ENCODE measurements at places on chromosomes 6 and 20.

DNA sequence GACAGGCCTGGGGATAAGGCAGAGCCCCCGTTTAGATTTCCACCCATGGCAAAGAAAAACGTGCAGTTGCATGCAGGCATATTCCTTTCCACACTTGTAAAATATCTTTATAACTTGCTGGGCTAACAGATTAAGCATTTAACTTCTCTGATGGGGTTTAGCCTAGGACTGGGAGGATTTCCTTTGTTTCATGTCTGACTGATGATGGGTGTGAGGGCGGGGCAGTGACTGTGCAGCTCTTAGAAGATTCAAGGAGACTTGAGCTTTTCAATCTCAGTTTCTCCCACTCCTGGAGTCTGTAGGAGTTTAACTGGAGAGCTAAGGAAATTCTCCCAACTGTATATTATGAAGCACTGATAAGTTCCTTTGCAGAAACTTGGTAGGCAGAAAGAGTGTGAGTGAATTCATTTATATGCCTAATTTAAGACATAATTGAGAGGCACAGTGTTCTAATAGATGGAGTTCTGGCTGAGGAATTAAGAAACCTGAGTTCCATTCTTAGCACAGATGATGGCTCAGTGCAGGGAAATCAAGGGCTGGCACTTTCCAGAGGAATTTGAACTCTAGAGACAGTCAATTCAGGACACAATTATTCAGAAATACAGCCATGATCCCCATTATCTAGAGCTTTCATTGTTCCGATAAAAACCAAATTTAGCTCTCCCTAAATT lies 214.6 kb upstream of the CNR1 start:
- no peak for DNase-seq

- no peak for DNase-seq
These were observed 12.4 kb downstream of the PKIG start for GRCh38 chr20:44594730-44595129.

GRCh38 chr6:139648430-139649000 lies 274.1 kb upstream of the CITED2 start:
- DNase-seq: no peak

DNA sequence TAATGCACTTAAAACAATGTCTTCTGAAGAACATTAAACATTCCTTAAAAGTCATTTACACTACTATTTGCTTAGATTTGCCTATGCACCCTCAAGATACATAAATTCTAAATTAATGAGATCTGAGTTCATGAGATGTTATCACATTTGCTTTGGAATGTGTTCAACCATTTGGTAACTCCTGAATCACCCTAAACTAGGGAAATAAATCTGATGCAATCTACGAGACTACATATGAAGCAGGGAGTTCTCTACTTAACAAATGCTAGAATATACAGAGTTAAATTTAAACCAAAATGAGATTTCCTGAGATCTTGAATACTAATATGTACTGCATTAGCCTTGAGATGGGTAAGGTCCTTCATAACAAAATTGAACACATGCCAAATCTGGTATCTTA lies 170.1 kb downstream of the CLIC5 start:
- DNase-seq: no peak

DNA sequence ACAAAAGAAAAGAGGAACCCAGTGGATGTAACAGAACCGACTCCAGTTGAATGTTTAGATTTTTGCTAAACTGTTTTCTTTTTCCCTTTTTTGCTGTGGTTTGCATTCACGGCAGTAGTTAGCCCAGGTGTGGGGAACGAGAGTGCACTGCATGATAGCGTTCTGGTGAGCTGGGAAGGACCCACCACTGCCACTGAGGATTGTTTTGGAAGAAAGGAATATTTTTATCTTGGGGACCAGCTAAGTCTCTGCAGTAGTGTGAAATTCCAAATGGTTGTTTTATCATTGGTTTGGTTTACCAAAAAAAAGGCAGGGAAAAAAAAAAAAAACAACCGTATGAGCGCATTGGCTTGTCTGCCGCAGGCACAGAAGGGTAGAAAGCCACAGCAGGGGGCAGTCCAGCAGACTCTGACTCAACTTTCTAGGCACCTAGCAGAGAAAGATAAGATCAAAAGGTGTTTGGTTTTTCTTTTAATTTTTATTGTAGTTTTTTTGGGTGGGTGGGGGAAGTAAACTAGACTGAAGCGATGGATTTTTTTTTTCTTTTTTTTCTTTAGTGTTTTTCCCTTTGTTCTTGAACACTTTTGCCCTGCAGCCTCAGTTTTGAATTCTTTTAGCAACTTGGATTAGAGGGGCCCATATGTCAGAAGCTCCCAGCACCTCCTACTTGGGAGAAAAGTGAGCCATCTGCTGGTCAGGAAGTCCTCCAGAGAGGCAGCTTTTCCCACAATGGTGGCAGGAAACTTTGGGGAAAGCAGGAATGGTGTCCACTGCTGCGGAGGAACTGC lies 13.5 kb upstream of the RAB5IF start:
- no peak for DNase-seq

- no peak for DNase-seq
These were observed at the start of gene PTCHD4 for GRCh38 chr6:48111143-48111506. PTCHD4 (minus strand) TSS chr6:48111197; CDS start chr6:48068957, 42,240 bp downstream.

DNA sequence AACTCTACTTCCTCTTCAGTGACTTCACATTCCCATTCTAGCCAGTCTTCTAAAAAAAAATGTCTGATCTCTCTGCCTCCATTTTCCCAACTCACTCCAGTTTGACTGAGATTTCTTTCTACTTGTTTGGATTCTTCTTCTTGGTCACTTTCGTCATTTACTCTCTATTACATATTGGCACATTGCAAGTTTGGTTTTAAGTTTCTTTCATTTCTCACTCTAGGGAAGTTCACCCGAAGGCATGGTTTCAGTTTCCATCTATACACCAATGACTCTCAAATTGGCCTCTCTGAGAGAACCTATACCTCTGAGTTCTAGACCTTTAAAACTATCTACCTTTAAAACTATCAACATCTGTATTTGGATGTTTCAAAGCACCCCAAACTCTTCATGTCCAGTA lies 51.3 kb downstream of the CD109 start:
- no peak for DNase-seq

- DNase-seq: no peak
These were observed 20.8 kb downstream of the CRISP2 start for GRCh38 chr6:49692534-49692933.

GRCh38 chr6:119610265-119610664 lies 260.7 kb upstream of the MAN1A1 start:
- DNase-seq: no peak

DNA sequence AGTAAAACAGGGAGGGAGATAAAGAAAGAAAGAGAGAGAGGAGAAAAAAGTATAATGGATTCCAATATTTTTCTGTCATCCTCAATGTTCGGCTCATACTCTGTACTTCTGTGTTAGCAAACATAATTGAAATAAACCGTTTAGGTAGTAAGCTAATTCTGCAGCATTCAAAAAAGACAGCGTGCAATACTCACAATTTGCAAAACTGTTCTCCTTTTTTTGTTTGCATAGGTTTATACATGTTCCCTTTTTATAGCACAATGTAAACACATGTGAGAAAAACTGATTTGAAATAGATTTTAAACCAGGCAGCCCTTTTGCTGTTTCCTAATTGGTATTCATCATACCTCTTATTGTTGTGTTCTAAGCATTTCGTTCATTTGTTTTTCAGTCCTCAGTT lies 188.9 kb downstream of the PLCB1 start:
- no peak for DNase-seq

GRCh38 chr6:110307368-110307767 lies 50.8 kb downstream of the METTL24 start:
- no peak for DNase-seq

DNA sequence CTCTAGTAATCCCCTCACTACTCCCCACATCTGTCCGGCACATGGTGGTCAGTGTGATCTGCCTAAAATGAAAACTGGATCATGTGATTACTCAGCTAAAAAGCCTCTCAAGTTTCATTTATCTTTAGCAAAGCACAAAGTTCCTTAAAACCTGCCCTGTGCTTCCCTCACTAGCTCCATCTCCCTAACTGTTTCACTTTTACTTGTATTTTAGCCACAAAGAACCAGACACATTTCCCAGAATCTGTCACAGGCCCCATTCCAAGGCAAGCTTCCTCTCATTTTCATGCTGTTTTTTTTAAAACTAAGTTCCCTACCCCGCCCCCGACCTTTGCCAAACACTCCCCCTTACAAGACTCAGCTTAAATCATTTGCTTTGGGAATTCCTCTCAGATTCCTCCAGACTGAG lies 8.9 kb upstream of the IGF2R start:
- peak; percentile 74 for DNase-seq
